CD4-positive, alpha-beta T cell treated with Interferon alpha-2 for 1 hour (primary cell): ENCODE measurements at places on chromosomes 4 and X.

DNA sequence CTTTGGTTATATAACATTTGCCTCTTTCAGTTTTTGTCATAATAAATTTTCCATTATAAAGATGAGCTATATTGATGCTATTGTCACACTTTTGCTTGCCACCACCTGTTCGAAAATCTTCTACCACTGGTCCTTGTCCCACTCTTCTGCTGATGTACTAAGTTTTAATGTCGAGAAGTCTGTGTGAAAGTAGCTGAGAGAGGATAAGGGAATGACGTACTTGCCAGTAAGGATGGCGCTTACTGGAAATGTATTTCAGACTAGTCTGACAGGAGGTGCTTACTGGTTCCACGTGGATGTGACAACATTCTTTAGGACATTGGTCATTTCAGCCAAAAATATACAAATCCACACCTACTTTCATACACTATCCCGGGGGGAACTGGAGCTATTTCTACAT lies 132.7 kb upstream of the NR3C2 start:
- DNase-seq, result no peak

DNA sequence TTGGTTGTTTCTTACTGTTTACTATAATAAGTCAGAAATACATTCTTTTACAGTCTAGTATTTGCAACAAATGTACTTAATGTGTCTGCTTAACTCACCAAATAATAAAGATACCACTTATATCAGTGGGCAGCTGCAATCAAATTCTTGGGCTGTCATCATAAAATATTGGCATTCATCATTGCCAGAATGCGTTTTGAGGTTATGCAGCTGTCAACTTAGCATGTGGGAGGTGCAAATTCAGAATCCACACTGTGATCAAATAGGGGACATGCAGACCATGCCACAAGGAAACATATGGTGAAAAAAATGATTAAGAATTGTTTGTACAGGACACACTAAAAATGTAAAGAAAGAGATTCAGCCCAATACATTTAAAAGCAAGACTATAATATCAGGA lies 86.5 kb downstream of the HCCS start:
- no peak for DNase-seq

DNA sequence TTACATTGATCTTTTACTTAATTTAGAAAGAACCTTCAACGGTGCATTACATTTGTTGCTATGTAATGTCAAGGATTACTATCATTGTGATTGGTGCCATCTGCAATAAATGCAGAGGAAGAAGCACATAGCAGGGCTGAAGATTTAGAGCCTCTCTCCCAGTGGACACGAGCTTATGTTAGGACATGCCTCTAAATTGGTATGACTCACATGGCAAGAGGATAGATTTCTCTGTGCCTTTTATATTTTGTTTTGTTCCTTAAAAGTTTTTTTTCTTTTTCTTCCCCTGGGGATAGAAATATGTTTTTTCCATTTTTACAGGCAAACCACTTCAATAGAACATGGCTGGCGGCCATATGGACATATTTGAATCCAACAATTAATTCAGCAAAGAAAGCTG lies 205.0 kb upstream of the HAND2 start:
- DNase-seq, result no peak

- DNase-seq, result no peak
Measured at GRCh38 chr4:119589165-119589564, 39.4 kb downstream of the PDE5A start.

- DNase-seq, result no peak
Measured at GRCh38 chr4:8347660-8348059, 78.1 kb downstream of the HTRA3 start.

- DNase-seq, result peak; percentile 76
Measured at GRCh38 chr4:17511950-17512795, at the start of gene QDPR. Gene QDPR (minus strand): TSS chr4:17512090. CDS start chr4:17512054, 36 bp downstream.

- no peak for DNase-seq
Measured at GRCh38 chr4:76434901-76435527, at the start of gene SHROOM3. Gene SHROOM3 (plus strand): TSS chr4:76435229. CDS start chr4:76436053, 824 bp downstream.

DNA sequence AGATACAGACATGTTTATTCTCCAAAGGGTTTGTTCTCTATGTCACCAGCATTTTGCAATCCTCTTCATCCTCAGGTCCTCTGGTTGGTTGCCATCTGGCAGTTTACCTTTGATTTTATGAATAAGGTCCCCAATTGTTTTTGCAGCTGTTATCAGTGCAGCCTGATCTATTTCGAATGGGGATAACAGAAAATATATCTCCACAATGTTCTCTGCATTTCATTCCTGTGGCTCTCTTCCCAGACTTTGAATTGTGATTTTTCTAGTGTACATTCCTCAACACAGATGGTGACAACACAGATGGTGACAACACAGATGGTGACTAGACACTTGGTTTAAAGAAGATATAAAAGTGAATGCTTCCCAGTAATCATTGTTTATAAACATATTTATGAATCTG lies 74.1 kb downstream of the FBXO8 start:
- DNase-seq, result no peak

- DNase-seq, result no peak
Measured at GRCh38 chr4:55398461-55398860, 2.7 kb downstream of the TMEM165 start.

DNA sequence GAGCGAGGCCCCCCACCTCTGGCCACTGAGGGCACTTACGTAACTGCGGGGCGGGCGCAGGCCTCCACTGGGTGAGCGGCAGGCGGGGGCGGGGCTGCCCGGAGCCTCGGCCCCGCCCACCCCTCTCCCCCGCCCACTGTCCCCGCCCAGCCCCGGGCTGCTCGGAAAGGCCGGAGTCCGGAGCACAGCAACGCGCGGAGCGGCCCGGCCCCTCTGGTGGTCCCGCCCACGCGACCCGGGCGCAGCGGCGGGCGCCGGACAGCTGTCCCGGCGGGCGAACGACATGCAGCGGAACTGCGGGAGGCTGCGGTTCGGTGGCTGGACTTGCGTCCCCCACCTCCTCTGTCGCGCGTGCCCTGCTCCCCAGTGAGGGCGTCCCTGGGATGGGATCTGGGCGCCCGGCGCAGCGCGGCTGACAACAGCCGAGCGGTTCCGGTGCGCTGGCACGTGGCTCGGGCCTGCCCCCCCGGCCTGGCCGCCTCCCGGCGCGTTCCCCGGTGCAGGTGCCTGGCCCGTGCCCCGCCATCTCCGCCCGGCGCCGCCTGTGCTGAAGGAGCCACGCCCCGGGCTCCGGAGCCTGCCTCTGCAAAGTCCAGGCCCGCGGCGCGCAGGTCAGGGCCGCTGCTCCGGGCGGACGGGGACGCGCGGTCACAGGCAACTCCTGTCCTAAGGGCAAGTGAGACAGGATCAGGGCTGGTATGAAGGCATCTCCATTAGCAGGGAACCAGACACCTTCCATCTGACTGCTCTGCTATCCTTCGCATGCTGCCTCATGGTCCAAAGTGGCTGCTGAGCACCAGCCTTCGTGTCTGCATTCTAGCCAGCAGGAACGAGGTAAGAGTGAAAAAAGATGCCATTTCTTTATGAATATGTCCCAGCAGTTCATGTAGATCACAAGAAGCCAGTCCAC lies 21.8 kb upstream of the JAKMIP1 start:
- DNase-seq, result peak; percentile 18

DNA sequence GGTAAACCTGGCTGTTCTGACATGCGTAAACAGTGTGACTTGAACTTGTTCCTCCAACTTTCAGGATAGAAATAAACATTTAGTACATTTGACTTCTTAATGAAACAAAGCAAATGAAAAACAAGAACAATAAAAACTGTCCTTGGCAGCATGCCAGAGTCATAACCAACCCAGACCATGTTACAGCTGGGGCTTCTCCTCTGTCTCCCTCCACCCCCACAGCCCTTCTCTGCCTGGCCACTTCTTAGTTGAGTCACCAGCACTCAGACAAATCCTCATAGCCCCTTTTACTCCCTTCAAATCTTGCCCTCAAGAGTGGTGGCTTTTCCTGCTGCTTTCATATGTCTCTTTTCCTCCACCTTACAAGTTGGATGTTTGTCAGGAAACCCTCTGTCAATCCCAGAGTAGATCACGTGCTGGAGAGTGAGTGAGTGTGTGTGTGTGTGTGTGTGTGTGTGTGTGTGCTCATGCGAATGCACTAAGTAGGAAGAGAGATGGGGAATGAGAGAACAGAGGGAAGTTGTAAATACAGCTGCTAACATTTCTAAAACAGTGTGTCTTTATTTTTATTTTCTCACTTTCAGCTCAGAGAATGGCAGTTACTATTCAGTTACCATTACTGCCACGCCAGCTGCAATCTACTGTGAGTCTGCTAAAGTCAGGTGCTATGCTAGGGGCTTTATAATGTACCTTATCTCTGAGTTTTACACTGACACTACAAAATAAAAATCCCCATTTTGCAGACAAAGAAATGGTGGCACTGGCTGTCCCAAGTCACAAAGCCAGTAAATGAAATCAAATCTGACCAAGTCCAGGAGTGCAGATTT lies 15.0 kb downstream of the SCARB2 start:
- DNase-seq, result peak; percentile 27

DNA sequence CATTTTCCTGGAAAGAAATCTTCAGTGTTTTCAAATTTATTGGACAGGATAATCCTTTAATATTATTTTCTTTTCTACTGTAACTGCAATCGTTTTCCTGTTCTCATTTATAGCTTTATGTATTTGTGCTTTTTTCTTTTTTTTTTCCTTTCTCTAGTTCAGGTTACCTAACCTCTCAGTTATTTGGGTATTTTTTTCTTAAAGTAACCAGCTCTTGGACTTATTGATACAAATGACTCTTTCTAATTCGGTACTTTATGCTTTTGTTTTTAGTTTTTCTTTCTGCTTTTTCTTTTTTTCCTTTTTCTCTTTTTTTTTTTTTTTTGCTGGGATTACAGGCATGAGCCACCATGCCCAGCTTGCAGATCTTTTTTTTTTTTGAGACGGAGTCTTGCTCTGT lies 25.2 kb downstream of the WWC2 start:
- DNase-seq, result no peak

DNA sequence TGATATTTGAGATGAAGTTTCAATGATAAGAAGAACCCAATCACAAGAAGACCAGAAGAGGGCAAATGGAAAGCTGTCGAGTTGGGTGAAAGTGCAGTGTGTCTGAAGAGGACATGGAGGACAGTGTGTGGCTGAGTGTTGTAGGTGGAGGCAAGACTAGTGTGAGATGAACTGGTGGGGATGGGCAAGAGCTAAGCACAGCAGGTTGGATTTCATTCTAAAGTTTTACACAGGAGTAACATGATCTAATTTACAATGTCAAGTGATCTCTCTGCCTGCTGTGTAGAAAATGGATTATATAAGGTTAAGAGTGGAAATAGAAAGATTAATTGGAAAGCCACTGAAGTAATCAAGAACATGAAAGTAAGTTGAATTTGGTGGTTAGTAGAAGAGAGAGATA lies 208.6 kb upstream of the ETNPPL start:
- DNase-seq, result no peak
